ENCODE measurements at places on chromosomes 4 and X.

DNA sequence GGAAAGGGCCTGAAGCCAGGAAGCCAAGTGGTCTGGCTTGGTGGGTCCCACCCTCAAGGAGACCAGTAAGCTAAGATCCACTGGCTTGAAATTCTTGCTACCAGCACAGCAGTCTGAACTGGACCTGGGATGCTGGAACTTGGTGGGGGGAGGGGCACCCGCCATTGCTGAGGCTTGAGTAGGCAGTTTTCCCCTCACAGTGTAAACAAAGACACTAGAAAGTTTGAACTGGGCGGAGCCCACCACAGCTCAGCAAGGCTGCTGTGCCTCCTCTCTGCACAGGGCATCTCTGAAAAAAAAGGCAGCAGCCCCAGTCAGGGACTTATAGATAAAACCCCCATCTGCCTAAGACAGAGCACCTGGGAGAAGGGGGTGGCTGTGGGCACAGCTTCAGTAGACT is 63.1 kb downstream of the AFM start:
- DNase-seq, result no peak

- no peak for DNase-seq
Observed at GRCh38 chrX:134423606-134424005, 36.4 kb upstream of the HPRT1 start.

GRCh38 chrX:34491126-34491525 is 166.0 kb downstream of the TMEM47 start:
- no peak for DNase-seq

DNA sequence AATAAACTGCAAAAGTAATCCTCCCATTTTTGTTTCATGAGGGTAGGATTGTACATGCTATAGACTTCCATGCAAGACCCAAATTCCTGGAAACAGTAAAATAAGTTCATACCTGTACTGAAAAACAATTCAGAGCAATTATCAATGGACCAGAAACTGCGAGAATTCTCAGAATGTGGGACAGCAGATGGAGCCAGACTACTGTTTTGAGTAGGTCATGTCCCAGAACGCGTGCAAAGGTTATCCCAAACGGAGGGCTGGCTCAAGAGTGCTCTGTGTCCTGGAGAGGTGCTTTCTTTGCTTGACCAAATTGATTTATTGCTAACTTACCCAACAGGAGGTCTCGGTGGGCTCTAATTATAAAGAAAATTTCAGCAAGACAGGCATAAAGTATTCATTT is 1.7 kb upstream of the MAGEH1 start:
- no peak for DNase-seq

DNA sequence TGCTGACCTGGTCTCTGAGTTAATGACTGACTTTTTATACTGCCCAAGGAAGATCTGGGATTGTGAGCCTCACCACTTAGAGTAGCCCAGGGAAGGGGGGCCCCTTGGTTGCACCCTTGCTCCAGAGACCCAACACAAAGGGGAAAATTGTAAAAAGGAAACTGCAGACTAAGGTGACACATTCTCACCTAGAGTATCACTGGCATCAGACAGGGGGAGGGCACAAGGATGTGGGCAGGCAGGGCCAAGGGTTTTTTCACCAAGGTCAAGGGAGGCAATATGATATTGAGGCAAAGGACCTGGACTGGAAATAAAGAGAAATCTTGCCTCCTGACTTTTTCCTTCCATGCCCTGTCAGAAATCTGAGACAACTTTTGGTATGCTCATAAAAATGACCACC is 386.2 kb upstream of the FGF16 start:
- no peak for DNase-seq

GRCh38 chrX:153441981-153442380 is 3.9 kb downstream of the TREX2 start:
- no peak for DNase-seq

- DNase-seq, result no peak
Observed at GRCh38 chr4:128908735-128909134, 99.2 kb downstream of the JADE1 start.

DNA sequence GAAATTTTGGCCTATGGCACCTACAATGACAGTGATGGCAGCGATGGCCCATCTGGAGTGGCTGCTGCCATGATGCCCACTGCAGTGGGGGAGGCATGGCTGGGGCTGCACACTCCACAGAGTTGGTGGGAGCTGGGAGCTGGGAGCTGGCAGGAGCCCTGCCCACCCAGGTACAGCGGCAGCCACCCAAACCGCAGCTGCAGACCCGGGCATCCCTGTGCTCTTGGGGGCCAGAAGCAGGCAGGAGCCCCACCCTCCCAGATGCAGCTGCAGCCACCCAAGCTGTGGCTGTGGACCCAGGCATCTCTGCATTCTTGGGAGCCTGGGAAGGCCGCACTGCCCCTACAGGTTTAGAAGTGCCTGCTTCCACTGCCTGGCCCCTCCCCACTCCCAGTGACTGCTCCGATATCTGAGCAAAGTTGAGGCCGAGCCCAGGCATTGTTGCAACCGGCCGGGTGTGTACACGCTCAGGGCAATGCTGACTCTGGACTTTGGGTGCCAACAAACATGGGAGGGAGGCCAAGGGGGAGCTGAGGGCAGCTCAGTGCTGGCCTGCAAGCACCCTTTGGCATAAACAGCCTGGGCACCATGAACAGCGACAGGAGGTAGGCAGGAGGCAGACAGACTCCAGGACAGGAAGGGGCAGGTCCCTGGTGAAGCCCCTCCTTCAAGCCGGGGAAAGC is 82.8 kb downstream of the PPP4R3C start:
- no peak for DNase-seq

- DNase-seq, result no peak
Observed at GRCh38 chr4:4496592-4497372, 45.1 kb downstream of the STX18 start.

DNA sequence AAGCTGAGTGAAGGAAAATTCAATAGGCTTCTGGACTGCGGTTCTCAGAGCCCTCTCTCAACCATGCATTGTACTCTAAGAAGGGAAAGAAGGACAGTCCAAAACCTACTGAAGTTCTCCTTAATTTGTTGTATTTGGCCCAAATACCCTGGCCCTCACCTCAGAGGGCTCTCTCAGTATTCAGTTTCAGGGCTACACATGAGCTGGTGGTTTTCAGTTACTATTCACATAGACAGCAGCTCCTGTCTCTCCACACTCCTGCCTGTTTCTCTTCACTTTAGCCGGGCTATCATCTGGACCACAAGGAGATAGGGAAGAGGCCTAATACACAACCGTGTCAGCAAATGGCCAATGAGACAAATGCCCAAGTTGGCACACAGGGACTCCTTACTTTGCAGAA is 66.0 kb downstream of the ATG4A start:
- DNase-seq, result no peak

DNA sequence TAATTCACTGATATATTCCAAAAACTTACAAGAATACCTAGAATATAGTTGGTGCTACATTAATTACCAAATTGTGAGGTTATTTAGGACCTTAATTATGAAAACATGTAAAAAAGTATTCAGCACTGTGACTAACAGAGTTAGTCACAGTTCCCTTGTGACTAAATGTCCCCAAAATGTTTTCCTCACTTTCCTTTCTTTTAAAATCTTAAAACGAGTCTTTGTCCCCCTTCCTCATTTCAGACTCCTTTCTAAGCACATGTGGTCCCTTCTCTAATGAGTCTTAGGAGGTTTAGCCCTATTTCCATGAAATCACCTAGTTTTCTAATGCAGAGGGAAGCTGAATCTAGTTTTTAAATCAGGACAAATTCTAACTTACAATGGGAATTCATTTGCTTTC is 175.0 kb downstream of the PPP3CA start:
- no peak for DNase-seq

GRCh38 chrX:104309169-104309568 is 54.4 kb upstream of the ESX1 start:
- no peak for DNase-seq

GRCh38 chrX:152632445-152633097 is 5.1 kb upstream of the GABRQ start:
- DNase-seq, result peak; percentile 51

- DNase-seq, result no peak
Observed at GRCh38 chr4:152014280-152014679, 253.5 kb upstream of the GATB start.

DNA sequence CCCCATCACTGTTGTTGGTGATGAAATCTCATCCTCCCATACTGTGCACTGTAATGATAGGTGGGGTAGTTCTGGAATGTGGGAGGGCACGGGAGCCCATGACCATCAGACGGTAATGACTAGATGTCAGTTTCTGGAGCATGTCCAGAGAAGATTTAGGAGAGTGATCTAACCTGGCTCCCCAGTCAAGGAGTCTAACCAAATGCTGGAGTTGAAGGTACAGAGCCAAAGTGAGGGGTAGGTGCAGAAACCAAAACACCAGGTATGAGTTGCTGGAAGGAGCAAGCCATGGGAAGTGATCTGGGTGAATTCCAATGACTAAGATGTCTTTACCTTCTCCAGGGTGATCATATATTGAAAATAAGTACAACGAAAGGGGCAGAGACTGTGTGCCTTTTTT is 296.9 kb downstream of the INPP4B start:
- no peak for DNase-seq

GRCh38 chrX:133134282-133134681 is 37.4 kb upstream of the USP26 start:
- DNase-seq, result no peak

GRCh38 chrX:68461576-68461975 is 28.3 kb upstream of the OPHN1 start:
- DNase-seq, result no peak

GRCh38 chr4:89590128-89590527 is 246.8 kb downstream of the SNCA start:
- DNase-seq, result no peak

GRCh38 chr4:4558881-4559280 is 17.0 kb upstream of the STX18 start:
- no peak for DNase-seq

DNA sequence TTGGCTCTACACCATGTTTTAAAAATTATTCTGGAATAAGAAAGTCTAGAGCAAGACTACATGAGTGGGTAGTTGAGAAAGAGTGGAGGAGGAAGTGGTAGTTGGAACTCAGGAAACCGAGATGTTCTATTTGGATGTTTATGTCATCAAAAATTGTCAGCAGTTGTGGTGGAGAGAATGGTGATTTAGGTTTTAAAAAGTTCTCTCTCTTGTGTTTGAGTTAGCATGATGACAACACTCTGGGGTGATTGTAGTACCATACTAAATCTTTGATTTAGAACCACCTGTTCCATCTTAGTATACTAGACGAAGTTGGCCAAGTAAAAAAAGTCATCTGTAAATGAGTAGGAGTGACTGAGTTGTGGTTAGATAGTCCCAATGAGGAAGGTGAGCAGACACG is 40.7 kb downstream of the KLHL2 start:
- no peak for DNase-seq

GRCh38 chrX:53089925-53090324 is 4.0 kb upstream of the KANTR start:
- DNase-seq, result no peak

GRCh38 chr4:183757060-183757459 is 98.0 kb downstream of the TRAPPC11 start:
- no peak for DNase-seq

- DNase-seq, result no peak
Observed at GRCh38 chr4:73750730-73751129, 10.4 kb downstream of the CXCL8 start.

DNA sequence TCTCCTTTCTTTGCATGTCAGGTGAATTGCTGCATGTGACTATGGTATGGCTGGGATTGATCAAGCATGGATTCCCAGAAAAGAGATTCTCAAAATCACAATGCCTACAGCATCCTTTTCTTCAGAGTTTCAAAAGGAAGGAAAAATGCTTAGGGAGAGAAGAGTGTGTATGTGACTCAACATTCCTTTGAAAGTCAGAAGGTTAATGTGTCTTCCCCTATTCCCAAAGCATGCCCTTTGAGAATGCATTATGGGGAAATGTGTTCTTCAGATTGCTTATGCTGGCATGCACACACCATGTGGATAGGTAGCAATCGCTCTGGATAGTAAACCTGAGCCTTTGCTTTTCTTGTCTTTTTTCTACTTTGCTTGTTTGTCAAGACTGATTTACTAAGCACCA is 78.5 kb downstream of the ELOVL6 start:
- DNase-seq, result no peak

DNA sequence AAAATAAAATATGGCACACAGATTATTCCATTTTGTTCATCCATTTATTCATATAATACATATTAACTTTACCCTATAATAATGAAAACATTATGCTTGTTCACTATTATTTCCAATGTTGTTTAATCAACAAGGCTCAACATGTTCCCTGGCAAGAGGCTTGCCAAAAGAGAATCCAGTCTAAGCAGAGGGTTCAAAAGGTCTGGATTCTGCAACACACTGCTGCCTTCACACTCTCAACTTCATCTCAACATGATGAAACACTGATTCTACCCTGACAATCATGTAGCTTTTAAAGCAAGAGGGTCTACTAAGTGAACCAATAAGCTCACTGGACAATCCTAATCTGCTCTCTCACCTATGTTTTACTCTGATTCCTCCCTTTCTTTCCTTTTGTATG is 101.1 kb downstream of the MID1 start:
- DNase-seq, result no peak

- DNase-seq, result no peak
Observed at GRCh38 chr4:135418353-135418752, 1216.8 kb upstream of the PABPC4L start.

- no peak for DNase-seq
Observed at GRCh38 chr4:81512757-81513501, 41.2 kb upstream of the RASGEF1B start.

DNA sequence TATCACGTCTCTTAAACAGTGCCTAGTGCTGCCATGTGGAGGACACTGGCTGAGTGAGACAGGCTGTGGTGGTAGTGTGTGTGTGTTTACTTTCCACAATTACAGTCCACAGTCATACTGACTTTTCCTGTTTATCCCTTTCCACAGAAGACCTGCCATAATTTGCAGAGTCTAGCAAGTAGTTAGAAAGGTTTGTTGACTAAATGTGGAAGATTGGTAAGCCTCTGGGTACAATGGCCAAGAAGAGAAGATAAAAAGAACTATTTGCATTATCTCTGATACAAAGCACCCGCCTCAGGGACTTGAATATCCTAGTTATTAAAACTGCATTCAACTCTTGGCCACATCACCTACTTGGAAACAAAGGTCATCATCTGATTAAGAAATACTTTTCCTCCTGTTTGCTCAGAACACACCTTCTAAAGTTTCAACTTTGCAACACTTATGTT is 89.1 kb downstream of the FAM13A start:
- no peak for DNase-seq

DNA sequence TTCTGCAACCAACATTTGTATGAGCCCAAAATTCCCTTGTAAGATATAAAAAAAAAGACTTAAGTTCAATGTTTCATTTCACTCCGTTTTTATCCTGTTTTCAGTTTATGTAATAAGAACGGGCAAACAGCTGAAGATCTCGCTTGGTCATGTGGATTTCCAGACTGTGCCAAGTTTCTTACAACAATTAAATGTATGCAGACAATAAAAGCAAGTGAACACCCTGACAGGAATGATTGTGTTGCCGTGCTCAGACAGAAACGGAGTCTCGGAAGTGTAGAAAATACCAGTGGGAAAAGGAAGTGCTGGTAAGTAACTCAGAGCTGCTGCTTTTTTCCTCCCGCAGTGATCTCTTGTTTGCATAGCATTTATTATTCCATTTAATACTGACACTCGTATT is 2.8 kb downstream of the ANKRD37 start:
- no peak for DNase-seq
